ENCODE measurements at places on chromosomes 3 and 15.

DNA sequence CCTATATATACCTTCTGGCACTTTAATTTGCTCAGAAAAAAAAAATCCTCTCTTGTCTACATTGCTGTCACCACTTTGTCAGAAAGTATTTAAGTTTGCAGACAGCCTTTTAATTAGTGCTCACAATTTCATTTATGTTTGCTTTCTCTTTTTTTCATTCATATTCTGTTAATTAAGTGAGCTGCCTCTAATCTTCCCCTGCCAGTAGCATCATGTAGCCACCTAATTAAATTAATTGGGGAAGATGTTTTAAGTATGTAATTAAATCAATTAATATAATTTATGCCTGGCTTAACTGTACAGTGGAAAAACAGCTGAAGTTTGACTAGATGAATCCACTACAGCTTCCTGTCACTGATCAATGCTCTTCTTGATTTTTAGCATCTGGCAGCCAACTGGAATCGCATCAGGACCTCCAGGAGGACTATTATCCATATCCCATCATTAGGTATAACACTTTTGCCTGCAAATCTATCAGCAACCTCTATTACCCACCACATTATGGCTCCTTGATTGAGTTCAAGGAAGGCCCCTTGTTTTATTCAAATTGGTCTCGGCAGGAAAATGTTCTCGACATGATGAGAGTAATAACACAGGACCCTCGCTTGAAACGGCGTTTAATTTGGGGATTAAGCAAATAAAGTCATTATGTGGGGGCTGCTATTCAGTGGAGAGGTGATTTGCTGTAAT lies 118.5 kb downstream of the IQCH start:
- no peak for DNase-seq

GRCh38 chr3:183265157-183265642 lies 12.1 kb downstream of the B3GNT5 start:
- no peak for DNase-seq

GRCh38 chr15:38844736-38845135 lies 280.1 kb upstream of the RASGRP1 start:
- DNase-seq: no peak

DNA sequence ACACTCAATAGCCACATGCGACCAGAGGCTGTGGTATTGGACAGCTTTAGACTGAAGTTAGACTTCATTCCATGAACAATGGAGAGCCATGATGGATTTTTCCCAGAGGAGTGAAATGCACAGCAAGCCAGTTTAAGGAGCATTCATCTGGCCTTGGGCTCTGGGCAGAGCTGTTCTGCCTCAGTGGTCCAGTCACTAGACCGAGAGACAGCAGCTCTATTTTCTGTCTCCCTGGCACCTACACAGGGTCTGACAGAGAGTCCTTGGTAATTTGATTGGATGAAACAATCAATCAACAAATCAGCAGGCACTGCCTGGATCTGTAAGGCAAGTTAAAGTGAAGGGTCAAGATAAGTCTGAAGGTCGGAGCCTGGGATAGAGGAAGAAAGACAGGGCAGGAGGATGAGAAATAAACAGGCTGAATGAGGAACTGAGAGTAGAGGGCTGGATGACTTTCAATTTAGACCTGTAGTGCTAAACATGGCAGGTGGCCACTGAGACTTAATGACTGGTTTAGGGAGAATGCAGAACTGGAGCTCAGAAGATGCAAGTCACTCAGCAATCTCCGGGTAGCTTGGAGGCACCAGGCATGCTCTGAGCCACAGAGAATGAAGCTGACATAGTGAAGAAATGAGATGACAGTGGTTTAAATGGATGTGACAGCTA lies 98.5 kb upstream of the SLC25A36 start:
- peak; percentile 16 for DNase-seq

DNA sequence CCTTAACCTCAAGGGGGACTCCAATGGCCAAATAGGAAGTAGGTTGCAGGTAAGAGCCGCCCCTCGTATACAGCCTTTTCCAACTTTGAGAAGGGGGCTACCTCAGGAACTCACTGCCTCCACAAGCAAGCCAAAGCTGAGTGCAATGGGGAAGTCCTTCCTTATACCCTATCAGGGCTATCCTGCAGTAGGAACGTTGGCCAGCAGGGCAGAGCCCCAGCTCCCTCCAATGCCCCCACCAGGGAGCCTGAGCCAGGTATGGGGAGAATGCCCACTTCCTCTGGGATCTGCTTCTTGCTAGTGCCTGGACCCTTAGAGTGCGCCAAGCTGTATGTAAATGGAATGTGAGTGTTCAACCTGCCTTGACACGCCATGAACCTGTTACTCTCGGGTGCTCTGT lies 16.3 kb downstream of the CACNA2D2 start:
- no peak for DNase-seq

DNA sequence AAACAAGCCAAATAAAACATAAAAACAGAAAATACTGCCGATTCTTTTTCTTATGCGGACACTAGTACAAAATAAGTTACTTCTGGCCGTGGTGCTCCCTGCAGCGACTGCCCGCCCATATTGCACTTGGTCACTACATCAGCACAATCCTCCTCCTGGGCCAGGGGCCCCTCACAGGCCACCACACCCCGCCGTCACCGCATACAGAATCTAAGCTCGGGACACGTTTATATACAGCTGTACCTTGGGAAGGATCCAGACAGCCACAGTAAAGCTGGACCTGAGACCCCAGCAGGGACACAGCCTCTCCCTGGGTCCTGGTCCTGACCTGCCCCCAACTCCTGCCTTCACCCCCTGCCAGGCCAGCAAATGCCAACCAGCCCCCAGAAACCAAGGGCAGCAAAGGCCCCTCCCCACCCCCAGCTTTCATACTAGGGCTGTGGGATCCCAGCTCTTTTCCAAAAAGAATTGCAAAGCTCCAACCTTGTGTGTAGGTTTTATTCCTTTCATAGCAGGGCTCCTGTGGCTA lies 12.9 kb upstream of the DNAJB8 start:
- no peak for DNase-seq

DNA sequence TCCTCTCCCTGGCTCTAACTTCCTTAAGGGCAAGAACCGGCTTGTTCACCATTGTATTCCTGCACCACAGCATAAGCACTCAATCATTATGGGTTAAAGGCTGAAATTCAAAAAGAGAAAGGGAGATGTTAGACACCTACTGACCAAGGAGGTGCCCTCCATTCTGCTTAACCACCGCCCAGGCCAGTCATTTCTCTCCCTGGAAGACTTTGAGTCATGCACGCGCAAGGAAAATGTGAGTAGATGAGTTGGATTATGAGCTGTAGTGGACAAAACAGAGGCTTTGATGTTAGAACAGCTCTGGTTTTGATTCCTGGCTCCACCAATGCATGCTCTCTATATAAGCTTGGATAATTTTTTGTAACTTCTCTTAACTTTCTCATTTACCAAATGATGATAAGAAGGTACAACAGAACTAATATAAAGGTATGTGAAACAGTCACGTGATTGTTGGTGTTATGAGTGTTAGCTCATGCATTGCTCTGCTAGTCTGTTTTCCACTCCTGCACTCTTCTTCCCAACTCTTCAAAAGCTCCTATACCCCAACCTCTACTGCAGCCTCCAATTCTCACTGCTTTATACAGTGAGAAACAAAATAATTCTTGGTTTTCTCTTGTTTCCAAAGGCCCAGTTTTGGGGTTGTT lies 148.4 kb upstream of the ATP11B start:
- DNase-seq: no peak

DNA sequence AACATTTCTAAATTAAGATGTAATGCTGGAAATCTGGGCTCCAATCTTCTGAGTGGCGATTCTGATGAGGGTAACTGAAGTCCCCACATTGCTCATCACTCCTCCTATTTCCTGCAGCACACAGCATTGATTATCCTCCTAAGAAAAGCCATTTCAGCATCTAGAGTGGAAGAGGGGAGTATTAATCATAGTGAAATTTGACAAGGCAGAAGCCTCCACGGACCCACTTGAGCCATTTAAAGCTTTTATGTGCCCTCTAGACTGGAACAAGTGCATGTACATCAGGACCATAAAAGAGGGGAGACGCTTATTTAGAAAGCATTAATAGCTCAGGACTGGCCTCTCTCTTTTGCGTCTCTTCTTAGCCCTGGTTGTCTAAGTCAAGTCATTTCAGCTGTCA lies 25.8 kb downstream of the AQP9 start:
- DNase-seq: no peak

DNA sequence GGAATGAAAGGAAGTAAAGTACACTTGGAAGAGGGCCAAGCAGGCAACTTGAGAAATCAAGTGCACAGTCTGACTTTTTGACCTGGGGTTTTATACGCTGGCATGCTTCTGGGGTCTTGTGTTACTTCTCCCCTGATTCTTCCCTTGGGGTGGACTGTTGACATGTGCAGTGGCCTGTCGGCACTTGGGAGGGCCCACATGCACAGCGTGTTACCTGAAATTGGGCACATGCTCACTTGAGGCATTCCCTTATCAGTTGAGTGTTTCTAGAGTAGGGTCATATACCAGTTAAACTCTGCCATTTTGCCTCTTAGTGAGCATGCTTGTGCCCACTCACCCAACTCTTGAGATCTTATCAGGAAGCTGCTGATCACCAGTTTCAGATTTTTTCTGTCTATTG lies 329.1 kb upstream of the SOX2 start:
- DNase-seq: no peak

DNA sequence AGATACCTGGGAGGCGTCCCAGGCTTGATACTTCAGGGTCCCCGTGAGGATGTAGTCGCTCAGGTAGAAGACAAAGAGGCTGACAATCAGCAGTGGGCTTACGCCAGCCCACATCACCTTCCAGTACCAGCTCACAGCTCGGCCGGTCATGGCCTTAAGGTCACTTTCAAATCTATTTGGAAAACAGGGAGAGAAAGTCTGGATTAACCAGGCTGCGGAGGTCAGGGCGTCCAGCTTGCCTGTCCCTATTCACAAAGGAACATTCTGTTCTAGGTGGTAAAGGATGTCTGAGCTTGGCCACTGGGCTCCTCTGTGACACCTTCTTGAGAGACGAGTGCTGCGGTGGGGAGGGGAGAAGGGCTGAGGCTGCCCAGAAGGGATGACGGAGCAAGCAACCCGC lies 36.5 kb downstream of the SLC6A20 start:
- no peak for DNase-seq

DNA sequence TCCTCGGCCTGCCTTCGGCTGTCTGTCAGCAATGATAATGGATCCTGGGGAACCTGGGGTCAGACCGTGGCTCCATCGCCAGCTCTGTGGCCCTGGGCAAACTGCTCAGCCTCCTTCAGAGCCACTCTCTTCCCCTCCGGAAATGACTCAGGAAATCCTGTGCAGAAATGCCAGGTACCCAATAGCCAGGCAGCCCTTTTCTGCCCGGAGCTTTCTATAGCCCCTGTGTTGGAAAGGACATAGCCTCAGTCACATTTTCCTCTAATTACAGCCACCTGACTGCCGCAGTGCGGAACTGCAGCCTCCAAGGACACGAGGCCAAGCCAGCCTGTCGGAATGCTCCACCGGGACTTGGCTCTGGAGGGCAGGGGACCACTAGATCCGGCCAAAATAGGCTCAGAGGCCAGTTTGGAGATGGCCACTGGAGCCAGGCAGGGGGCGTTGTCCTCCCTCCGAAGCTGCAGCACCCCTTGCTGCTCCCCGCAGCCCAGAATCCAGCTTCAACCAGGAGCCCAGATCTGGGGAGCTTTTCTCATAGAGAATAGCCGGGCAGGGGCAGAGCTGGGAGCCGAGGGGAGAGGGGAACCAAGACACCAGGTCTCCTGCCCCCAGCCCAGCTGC lies 11.6 kb upstream of the ZXDC start:
- DNase-seq: no peak

GRCh38 chr3:27708250-27708649 lies 13.9 kb downstream of the EOMES start:
- DNase-seq: no peak

DNA sequence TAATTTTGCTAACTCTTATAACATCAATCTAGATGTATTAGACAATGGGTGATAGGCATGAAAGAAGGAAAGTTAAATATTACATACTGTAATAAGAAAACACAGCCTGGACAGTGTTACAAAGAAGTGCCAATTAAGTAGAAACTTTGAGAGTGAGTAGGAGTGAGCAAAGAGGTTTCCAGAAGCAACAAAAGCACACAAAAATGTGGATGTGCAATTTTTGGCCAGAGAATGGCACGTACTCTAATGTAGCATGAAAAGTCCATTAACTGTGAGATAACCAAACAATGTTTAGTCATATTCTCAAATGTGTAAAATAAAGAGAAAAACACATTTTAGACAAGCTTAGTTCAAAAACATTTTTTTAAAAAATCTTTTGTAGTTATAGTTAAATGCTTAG lies 567.3 kb downstream of the ROBO1 start:
- DNase-seq: no peak
